Stimulated activated CD4-positive, alpha-beta T cell treated with anti-CD3 and anti-CD28 coated beads, Interleukin-4, amount 100 ng/mL, for 48 hours (primary cell): ENCODE measurements at places on chromosomes 7 and 10.

- no peak for DNase-seq
Measured at GRCh38 chr7:29809533-29810155, 3.3 kb downstream of the WIPF3 start.

GRCh38 chr10:75531571-75532031 is 100.2 kb downstream of the LRMDA start:
- DNase-seq: no peak

DNA sequence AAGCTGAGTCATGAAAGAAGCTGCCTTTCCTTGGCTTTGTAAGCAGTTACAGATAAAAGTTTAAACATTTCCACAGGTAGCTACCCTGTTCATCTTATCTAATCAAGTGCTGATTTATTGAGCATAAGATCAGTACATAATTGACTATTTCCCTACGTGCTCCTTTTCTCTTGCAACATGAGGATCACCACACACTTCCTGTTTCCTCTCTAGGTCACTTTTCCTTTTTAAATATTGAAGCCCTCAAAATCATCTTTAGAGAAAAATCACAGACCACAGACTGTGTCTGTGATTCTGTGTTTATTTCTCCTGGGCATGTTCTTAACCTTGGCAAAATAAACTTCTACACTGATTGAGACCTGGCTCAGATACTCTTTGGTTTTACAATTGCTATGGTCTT is 69.5 kb downstream of the ZNF37A start:
- no peak for DNase-seq

DNA sequence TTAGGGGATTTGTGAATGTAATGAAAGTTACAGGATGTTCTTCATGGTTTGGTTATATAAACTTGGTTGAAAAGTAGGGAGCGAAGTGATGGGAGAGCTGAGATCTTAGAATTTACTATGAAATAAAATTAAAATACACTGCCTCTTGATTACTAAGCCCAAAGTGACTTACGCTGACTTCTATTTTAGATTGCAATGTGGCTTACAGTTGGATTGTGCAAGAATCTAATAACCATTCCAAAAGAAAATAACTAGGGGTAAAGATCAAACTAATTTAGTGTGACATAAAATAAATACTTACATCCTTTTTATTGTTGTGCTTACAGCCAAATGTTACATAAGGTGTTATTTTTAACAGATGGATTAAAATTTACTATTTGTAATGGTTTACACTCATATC is 15.3 kb downstream of the WNT16 start:
- no peak for DNase-seq

- no peak for DNase-seq
Measured at GRCh38 chr7:8433477-8434289, at the start of gene NXPH1. Gene NXPH1, plus strand, starts transcription at chr7:8433609.

- no peak for DNase-seq
Measured at GRCh38 chr10:87960230-87960629, 96.8 kb downstream of the PTEN start.

- no peak for DNase-seq
Measured at GRCh38 chr10:101494650-101495049, 93.4 kb downstream of the POLL start.

GRCh38 chr10:119677904-119678755 is 26.9 kb downstream of the BAG3 start:
- DNase-seq: no peak
